Stimulated activated CD4-positive, alpha-beta T cell treated with anti-CD3 and anti-CD28 coated beads, TNF-alpha, amount 100 ng/mL, for 1 hour (primary cell): ENCODE measurements at places on chromosomes 1 and 21.

GRCh38 chr1:151193856-151194255, 3.9 kb upstream of the VPS72 start:
- DNase-seq: no peak

DNA sequence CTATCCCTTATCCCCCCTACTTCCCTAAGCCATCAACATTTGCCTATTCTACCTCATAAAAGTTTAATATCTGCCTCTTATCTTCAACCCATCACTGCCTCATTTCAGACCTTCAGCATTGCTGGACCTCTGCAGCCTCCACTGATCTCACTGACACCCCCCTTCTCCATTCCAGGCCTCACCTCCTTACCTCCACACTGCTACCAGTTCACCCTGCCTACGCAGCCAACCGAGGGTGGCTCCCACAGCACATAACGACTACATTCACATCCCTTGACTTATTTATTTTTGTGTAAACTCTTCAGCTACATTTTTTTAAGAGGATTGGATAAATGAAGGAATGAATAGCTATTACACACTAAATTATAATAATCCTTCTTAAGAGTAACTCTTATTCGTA, 14.2 kb downstream of the CLCC1 start:
- DNase-seq: no peak

- no peak for DNase-seq
Observed at GRCh38 chr1:56070601-56071000, 508.8 kb downstream of the PLPP3 start.

DNA sequence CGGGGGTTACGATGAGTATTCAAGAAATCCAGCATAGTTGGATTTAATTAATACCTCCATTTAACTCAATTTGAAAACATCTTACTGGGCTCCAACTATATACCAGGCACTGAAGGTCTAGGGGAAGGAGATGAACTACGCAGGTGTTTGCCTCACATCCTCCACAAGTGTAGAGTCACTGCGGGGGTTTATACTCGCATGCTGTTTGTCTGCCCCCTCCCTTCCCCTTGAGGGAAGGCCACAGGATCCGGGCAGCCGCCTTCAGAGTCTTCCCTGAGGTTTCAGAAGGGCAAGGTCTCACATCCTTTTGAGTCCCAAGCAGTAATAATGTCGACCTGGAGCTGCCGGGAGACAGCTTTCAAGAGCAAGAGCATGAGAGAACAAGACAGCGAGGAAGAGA, 142.4 kb upstream of the GALNT2 start:
- no peak for DNase-seq

DNA sequence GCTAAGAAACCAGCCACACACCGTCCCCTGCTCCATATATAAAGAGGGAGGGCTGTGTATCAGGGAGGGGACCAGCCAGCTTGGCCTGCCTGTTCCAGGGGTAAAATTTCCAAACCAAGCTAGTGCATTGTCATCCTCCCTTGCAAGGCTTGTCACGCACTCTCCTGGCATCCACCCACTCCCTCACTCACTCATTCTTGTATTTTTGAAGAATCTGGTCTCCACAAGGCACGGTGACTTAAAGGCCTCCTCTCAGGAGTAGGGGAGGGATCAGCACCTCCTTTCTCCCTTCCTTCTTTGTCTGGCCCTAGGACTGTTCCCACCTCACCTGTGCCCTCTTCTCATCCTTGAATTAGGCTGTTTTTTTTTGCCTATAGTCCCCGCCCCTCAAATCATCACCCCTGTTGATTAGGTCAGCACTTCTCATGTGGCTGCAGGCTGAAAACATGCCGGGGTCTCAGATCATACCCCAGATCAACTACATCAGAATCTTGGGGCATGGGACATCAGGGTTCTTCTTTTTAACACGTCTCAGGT, 5.0 kb downstream of the ABCA4 start:
- DNase-seq: no peak

GRCh38 chr1:174448974-174449373, 1.2 kb downstream of the GPR52 start:
- DNase-seq: no peak

- DNase-seq: no peak
Observed at GRCh38 chr1:101203820-101204540, 32.8 kb upstream of the S1PR1 start.
